ENCODE measurements at places on chromosomes 2 and 18.

GRCh38 chr2:227349989-227350612, 25.1 kb downstream of the MFF start:
- DNase-seq, result no peak

DNA sequence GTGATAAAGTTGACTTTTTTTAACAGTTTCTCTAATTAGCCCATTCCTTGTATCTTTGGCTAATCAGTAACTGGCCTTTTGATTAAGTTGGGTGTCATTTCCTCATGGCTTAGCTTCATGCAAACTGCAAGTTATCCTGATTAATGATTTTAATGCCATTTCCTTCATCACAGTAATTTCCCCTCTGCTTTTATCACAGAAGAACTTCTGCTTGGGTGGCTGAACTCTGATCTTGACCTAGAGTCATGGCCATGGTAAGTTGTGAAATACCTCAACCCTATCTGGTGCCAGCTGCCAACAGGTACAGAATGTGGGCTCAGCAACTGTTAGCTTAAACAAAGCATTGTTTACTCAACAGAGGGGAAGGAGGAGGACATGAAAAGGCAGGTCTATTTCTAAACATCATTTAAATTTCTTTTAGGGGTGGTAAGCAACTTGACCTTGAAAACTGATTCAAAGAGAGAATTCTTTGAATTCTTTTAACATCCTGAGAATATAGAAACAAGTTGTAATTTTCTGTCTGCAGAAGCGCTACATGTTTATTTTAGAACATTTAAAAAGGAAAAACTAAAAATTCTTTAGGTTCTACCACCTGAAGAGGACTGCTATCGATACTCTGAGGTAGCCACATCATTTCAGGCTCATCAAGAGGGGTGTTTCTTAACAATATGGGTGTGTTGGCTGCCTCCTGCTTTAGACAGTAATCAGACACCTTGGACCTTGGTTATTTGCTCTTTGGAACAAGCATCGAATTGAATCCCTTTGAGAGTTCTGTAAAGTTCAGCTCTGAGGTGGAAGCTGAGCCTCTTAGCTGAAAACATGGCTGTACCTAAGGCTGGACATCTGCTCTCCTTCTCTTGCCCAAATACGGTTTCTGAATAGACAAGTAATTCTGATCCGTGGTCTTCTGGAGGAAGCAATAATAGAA, 39.7 kb downstream of the ANXA4 start:
- DNase-seq, result no peak

- no peak for DNase-seq
Measured at GRCh38 chr2:167794554-167795255, 452.7 kb downstream of the STK39 start.

- peak; percentile 60 for DNase-seq
Measured at GRCh38 chr2:198374375-198375082, 570.1 kb downstream of the PLCL1 start.

GRCh38 chr2:25376750-25377621, 35.3 kb upstream of the DNMT3A start:
- DNase-seq, result peak; percentile 85

DNA sequence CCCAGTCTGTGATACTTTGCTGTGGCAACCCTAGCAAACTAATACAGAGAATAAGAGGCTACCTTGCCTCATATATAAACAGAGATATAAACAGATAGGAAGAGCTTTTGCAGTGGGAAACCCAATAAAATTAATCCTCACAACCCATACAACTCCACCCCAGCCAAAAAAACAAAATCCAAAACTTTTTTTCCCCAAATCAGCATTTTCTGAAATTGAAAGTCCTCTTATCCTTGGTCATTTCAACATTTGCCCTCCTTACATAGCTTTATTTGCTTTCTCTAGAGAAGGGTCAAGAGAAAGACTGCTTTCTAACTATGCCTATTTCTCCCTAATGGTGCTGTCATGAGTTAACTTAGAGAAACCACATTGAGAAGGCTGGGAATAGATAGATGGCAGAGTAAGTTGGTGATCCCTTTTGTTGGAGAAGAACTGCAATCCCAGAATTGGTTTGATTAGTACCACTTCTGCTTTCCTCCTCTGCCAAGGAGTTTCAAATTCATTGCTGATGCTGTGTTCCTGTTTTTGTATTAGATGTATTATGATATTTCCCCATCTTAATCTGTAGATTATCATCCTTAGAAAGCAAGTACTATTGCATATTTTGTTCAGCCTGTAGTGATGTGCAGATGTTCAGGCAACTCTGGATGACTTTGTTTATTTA, 76.5 kb upstream of the B3GNT2 start:
- no peak for DNase-seq

GRCh38 chr2:137847443-137847842, 116.8 kb upstream of the HNMT start:
- no peak for DNase-seq

DNA sequence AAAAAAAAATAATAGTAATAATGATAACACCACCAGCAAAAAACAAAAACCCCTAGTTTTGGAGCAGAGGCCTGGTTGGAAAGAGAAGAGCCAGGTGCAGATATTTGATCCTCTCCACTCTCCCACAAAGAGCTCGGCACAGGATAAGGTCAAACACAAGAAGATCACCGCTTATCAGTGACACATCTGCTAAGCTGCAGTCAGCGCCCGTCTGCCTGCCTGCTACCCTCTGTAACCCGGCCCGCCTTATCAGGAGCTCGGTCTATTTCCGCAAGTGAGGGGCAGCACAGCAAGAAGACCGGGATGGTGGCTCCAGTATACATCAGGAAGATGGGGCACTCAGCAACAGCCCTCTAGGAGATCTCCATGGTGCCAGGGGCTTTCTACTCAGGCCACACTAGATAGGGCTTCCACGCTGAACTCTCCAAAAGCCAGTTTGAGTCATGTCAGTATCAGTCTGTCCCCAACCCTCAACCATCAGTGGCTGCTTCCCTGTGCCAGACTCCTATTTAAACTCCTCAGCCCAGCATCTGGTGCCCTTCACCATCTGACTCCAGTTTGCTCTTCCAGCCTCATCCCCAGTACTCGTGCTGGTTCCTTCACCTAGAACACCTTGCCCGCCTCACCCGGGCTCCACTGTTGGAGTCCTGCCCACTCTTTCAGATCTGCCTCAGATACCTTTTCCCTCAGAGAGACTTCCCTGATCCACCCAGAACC, 67.3 kb upstream of the PPP1CB start:
- DNase-seq, result no peak

GRCh38 chr18:57543560-57543959, 42.9 kb downstream of the FECH start:
- no peak for DNase-seq

DNA sequence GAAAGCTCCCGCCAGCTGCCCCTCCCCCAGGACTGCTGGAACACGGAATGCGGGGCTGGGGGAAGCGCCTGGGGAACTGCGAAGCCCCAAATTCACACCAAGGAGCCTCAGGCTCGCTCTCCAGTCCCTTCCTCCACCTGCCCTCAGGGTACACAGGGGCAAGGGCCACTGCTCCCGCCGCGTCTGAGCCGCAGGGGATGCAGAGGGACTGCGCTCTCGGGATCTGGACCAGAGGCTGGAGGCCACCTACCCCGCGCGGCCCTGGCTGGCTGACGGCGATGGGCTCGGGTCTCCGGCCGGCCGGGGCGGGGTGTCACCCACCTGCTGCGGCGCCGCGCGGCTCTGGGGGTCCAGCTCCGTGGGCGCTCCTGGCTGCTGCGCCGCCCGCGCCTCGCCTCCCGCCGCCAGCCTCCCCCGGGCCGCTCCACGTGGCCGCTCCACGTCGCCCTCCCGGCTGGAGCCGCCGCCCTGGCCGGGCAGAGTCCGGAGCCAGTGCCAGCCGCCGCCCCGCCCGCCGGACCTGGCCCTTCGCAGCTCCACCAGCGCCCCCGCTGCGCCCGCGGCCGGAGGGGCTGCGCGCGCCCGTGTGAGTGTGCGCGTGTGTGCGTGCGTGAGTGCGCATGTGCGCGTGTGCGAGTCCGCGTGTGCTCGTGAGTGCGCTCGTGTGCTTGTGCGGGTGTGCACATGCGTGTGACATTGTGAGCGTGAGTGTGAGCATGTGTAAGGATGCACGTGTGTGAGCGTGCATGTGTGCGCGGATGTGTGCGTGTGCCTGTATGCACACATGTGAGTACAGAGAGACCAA, at the start of gene CGREF1:
Gene CGREF1, minus strand, starts transcription at position 604 of the 805 bp plus-strand sequence. CDS start 14,762 bp downstream, outside the sequence.
- no peak for DNase-seq

DNA sequence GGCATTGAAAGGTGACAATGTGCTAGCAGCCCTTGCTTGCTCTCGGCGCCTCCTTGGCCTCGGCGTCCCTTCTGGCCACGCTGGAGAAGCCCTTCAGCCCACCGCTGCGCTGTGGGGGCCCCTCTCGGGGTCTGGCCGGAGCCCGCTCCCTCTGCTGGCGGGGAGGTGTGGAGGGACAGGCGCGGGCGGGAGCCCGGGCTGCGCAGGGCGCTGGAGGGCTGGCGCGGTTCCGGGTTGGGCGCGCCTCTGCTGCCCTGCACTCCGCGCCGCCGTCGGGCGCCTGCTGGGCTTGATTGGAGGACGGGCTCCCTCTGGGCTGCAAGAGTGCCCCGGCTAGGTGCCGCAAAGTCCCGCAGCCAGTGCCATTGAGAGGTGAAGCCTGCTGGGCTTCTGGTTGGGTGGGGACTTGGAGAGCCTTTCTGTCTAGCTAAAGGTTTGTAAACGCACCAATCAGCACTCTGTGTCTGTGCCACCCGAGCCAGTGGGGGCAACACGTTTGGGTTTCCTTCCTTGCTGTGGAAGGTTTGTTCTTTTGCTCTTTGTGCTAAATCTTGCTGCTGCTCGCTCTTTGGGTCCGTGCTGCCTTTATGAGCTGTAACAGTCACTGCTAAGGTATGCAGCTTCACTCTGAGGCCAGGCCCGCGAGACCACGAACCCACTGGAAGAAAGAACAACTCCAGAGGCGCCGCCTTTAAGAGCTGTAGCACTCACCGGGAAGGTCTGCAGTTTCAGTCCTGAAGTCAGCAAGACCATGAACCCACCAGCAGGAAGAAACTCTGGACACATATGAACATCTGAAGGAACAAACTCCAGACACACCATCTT, 14.8 kb upstream of the IMP4 start:
- peak; percentile 73 for DNase-seq

GRCh38 chr2:96386470-96386869, 50.9 kb downstream of the NCAPH start:
- no peak for DNase-seq

GRCh38 chr18:9530226-9531009, 55.1 kb downstream of the RALBP1 start:
- no peak for DNase-seq

- DNase-seq, result no peak
Measured at GRCh38 chr2:229089776-229090175, 181.3 kb downstream of the PID1 start.

GRCh38 chr2:71505086-71505769, 51.9 kb downstream of the DYSF start:
- DNase-seq, result no peak

DNA sequence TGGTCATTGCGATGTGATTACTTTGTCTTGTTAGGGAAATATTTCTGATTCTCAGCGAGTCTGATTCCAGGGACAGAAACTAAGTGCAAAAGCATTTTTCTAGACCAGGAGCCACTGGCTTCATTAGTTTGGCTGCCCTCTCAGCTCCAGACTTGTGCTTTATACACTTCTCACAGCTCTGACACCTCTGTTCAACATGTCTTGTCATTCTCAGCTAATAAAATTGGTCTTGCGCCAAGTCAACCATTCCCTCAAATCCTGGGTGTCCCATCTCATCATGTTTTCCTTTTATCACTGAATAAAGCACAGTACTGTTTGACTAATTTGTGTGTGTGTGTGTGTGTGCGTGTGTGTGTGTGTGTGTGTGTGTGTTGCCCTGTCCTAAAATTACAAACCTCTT, 215.5 kb upstream of the EPHA4 start:
- no peak for DNase-seq

DNA sequence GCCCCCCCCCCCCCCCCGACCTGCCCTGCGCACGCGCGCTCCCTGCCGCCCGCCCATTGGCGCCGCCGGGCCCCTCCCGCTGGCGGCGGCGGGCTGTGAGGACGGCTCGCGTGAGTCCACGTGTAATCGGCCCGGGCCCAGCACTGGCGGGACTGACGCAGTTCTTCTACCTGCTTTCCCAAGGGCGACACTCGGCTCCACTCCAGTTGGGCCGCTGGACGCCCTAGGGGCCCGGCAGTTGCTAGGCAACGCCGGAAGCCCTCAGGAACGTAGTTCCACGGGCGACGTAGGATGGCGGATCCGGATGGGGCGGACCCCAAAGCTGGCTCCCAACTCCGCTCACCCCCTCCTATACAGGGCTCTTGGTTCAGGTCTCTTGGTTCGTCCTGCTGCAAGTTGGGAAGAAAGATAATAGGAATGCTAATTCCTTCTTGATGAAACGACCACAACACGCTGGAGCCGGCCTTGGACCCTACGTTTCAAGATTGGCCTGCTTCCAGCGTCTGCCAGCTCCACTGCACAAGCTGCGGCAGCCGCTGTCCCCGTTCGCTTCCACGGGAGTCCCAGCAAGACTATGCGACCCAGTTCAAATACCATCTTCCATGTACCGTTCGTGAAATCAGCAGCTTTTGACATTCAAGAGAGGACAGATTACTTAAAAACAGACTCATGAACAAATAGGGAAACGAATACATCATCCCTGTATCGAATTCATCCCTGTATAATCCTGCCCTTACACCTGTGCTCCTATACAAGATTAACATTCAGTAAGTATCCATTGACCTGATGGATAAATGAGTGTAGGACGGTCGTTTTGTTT, 415 bp upstream of the MCFD2 start:
- DNase-seq, result peak; percentile 92

- DNase-seq, result no peak
Measured at GRCh38 chr2:121338281-121338680, 53.3 kb upstream of the TFCP2L1 start.

DNA sequence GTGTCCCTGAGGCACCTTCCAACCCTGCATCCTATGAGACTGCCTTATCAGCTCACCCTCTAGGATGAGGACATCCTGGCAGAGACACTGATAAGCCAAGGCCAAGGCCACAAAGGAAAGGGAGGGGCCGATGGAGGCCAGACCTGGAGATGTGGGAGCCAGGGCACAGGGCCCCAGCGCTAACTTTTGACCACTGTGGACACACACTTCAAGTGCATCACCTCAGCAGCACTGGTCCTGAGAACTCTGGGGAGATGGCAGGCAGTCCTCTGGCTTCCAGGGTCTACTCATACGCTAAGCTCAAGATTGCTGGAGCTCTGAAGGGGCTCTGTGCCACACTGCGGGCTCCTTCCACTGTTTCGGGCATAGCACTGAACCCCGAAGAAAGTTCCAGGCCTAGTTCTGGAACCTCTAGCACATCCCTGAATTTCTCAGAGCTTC, 100.2 kb upstream of the ID2 start:
- DNase-seq, result no peak
